ENCODE measurements at places on chromosomes 6 and 20.

- no peak for DNase-seq
Observed at GRCh38 chr6:142913036-142913510, 31.9 kb downstream of the HIVEP2 start.

- no peak for DNase-seq
Observed at GRCh38 chr6:122589115-122589514, 21.1 kb upstream of the PKIB start.

- no peak for DNase-seq
Observed at GRCh38 chr6:138592749-138593123, 93.4 kb upstream of the NHSL1 start.

- no peak for DNase-seq
Observed at GRCh38 chr6:37239950-37240713, 17.4 kb upstream of the TBC1D22B start.

- no peak for DNase-seq
Observed at GRCh38 chr20:10632721-10633509, 40.9 kb downstream of the JAG1 start.

DNA sequence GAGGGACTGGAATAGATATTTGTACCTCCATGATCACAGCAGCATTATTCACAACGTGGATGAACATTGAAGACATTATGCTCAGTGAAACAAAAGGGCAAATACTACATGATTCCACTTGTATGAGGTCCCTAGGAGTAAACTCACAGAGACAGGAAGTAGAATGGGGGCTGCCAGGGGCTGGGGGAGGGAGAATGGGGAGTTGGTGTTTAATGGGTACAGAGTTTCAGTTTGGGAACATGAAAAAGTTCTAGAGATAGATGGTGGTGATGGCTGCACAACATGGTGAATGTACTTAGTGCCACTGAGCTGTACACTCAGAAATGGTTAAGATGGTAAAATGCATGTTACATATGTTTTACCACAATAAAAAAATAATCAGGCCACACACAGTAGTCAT, 164.3 kb upstream of the RREB1 start:
- no peak for DNase-seq

DNA sequence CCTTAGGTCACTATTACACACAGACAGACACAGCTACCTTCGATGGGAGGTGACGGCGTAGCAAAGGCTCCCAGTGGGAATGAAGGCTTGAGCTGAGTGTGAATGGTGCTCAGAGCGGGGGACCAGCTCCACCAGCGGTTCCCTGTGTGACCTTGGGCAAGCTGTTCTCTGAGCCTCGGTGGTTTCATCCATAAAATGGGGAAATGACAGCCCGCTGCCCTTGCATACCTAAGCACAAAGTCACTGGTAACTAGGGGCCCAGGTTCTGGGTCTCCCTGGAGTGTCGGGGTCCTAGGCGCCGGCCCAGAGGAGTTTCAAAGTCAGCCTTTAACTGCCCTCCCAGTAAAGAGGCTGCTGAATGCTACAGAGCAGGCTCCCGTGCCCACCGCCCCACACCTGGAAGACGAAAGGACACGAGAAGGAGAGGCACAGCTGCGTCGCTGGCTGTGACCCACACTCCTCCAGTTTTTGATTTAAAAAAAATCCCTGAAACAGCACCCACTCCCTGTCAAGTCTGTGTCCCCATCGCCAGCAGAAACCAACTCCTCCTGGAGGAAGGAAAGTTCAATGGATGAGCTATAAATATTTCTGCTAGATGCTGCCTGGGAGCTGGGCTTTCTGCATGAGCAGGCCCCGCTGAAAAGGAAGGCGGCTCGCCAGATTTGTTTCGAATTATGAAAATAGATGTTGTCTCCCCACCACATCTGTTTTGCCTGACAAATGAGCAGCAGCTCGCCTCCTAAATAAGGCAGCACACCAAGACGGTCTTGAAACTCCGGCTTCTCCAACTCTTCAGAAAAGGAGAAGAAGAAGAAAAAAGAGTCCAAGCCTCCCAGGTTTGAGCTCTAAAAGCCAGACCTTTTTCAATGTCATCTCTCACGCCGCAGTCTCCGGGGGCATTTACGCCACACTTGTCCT, 27.4 kb downstream of the PMEPA1 start:
- no peak for DNase-seq

DNA sequence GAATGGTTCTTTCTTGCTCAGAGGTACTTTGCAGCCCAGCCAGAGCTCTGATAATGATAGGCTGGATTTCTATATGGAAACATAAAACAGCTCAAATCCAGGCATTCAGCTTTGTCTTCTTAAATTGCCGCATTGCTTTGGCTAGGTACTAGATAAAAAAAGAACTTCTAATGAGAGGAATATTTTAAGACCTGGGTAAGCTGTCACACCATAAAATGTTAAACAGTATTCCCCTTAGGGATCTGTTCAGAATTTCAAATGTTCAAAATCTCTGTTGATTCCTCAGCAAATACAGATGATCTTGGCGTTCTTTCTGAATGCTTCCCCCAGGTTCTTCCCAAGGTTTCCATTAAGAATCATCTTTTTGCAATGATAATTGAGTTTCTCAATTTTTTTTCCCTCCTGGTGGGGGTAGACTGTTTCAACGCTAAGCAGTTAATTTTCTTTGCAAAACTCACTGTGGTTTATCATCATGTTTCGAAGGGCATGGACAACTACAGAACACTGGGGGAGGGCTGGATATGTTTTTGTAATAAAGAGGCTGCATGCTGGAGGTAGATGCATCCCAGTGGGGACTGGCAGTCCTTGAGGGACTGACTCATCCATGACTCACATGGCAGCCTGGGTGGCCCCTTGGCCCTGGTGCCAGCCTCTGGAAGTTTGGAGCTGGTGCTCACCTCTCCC, 31.0 kb downstream of the TIAM2 start:
- no peak for DNase-seq

DNA sequence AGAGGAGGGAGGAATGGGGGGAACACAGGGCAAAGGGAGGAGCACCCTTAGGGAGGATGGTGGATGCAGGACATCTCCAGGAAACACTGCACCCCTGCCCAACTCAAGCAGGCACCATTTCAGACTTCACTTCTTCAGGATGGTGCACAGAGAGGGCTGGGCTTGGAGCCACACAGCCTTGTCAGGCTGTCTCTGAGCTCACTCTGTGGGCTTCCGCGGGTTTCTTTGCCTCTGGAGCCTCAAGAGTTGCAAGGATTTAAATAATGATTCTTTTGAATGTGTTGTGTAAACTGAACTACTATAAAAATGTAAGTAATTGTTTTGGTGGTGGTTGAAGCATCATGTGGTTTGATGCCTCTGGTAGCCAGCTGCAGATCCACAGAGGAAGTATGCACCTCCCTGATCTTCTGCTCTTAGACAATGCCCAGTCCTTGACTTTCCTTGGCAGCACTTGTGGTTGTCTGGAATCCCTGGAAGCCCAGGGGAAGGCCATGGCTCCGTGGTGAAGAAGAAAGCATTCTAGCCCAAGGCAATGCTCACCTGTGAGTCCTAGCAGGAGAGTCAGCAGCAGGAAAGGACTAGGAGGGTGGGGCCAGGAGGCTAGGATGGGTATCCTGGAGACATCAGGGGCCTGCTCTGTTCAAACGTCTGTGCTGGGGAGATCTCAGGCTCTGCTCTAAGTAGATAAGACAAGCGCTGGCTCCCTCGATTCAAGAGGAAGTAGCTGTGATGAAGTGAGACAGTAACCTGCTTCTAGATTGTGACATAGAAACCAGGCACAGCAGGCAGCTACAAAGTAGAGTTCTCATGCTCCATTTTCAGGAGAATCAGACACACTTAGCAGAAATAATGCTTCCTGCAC, 50.2 kb upstream of the SIRPG start:
- no peak for DNase-seq

DNA sequence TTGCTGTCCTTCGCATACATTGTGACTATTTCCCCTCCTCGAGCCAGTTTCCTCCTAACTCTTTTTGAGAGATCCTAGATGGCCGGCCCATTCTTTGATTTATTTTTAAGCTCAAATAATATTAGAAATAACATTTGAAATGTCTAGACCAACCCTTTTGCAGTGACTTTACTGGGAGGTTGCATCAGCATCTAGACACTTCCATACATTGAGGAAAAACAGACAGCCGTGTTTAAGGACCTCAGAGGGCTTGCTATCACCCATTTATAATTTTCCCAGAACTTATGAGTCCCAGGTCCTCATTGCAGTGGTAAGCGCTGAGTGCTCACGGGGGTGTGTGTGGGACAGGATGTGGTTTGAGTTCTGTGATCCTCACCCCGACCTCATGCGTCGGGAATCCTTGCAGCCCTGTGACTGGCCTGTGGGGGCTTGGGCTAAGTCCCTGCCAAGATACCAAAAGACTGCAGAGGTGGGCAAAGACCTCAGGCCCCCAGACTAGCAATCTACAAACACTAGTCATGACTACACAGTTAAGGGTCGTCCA, at the start of gene GPX5:
TSS of gene GPX5 (plus strand) at position 386 of the 544 bp plus-strand sequence. CDS start at position 519, 133 bp downstream.
- no peak for DNase-seq

DNA sequence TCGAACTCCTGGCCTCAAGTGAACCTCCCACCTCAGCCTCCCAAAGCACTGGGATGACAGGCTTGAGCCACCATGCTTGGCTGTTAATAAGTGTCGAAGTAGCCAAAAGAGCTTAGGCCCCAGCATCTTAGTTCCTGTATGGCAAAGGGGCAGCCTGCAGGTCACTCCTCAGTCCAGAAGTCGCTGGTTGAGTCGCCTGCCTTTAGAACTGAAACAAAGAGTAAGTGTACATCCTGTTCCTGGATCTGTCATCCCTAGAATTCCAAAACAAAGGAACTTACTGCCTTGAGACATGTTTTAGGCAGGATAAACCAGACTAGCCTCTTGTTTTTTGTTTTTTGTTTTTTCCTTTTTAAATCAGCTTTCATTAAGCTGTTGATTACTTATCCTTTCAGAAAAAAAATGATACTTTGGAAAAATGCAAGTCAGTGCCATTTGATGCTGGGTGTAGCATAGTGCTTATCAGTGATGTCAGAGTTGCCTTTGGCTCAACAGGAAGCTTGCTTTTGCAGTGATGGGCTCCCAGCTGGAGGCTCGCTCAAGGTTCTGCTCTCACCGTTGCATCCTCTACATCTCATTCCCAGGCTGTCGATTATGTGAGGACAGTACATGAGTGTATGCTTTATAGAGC, 9.0 kb downstream of the ACTR5 start:
- no peak for DNase-seq

- no peak for DNase-seq
Observed at GRCh38 chr6:87763901-87764300, 61.9 kb upstream of the AKIRIN2 start.

DNA sequence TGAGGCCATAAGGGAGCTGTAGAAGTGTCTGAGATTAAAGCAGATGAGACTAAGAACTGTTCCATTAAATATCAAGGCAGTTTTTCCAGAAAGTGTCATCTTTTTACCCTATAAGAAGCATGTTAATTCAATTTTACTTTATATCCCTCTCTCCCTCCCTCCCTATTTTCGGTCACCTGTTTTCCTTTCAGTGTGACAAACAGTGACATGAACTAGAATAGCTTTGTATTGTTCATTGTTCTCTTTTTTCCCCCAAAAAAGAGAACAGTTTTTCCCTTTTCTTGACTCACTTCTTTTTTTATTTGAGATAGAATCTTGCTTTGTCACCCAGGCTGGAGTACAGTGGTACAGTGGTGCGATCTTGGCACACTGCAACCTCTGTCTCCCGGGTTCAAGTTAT, 269.3 kb downstream of the ZFAND3 start:
- no peak for DNase-seq

DNA sequence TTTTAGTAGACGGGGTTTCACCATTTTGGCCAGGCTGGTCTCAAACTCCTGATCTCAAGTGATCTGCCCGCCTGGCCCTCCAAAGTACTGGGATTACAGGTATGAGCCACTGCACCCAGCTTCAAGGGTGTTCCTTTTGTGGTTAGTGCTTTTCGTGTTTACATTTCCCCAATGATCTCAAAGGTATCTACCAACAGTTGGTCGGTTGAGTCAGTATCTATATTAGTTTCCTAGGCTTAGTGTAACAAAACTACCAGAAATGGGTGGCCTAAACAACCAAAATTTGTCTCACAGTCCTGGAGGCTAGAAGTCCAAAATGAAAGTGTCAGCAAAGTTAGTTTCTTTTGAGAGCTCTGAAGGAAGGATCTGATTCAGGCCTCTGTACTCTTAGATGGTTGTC, 30.1 kb downstream of the CASP8AP2 start:
- no peak for DNase-seq

GRCh38 chr6:139680819-139681218, 306.4 kb upstream of the CITED2 start:
- no peak for DNase-seq

DNA sequence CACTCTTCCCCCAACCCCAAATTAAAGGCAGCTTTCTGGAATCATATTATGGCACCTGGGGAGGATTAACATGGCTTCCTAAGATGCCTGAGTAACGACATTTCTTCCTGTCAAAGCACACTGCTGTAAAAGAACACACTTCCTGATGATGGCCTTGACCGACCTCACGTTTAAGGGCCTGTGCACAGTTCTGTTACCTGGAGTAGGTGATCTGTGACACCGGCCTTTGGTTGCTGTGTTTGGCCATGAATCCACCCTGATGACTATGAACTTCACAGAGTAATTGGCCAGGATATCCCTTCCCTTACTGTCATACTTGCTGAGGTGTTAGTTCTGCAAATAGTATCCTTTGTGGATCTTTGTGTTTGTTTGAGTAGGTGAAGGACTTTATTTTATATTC, 45.8 kb downstream of the PLCB4 start:
- DNase-seq: no peak

DNA sequence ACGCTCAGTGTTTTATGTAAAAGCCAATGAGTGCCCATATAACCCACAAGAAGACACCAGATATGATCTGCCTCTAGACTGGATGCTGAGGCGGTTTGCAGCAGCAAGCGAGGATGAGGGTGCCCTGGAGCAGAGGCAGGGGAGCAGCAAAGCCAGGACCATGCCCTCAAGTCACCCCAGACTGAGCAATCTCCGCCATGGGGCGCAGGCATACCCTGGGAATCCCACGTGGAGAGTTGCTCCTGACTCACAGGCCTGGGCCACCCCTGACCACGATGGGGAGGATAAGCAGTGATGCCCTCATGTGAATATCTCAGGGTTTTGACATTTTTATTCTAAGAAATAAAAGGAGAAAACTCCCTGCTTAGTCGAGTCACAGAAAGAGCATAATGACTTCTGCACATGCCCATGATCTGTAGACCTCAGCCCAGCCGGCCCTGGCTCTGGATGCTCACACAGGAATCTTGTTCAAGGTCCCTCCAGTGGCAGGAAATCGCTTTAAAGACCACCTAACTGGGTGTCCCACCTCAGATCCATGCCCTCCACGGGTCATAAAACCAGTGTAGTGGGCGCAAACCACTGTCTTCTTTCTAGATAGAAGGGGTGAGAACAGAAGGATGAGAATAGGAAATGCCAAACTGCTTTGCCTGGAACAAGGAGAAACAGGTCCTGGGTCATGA, 138.3 kb upstream of the SNX9 start:
- no peak for DNase-seq
